ENCODE measurements at places on chromosomes 2 and 18.

- no peak for DNase-seq
Measured at GRCh38 chr2:32366595-32366994, 9.8 kb downstream of the BIRC6 start.

DNA sequence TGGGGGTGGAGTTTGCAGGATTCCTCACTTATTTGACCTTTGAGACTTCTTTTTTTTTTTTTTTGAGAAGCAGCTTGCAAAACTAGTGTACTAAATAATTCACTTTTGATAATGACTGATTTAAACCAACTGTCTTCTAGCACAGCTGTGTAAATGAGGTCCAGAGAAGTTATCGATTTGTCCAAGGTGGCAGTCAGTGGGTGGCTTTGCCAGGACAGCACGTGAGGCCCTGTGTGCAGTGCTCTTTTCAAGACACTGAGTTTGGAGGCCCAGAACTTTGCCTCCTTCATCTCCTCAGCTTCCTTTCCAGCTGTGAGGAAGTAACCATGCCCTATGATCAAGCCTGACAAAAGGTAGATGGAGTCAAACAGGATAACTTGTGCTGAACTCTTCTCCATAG lies 92.9 kb upstream of the LCLAT1 start:
- no peak for DNase-seq

DNA sequence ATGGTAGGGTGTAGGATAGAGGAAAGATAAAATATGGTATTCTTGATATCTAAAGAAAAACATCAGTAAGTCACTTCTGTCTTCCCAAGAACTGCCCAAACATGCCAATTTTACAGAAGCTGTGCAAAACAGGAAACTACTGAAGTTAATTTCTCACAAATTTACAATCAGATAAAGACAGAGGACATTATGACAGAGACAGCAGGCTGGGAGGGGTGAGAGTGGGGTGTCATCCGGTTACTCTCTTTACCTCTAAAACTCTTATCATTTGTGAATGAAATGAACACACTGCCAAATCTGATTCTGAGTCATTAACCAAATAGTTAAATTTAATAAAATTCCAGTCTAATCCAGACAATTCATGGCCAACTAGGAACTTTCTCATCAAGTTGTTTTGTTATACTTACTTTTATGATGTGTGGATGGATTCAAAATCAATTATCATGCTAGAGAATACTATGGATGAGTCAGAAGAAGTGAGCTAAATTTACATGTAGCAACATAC lies 323.2 kb upstream of the MEX3C start:
- no peak for DNase-seq

GRCh38 chr2:100957996-100958653 lies 44.0 kb upstream of the RPL31 start:
- no peak for DNase-seq

DNA sequence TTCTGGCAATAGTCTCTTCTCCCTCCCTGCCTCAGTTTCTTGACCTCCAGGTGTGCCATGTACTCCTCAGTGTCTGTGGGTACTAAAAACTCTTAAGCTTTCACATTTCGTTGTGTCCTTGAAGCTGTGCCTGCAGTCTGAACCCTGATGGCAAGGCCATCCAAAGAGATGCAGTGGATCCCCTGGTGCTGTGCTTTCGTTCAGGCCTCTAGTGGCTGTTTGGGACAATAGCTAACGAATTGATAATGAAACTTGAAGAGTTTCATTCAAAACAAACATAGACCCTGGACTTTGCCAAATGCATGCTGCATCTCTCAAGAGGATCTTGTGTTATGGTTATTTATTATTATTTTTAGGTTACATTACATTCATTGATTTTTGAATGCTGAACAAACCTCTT lies 523.1 kb upstream of the FSIP2 start:
- no peak for DNase-seq

DNA sequence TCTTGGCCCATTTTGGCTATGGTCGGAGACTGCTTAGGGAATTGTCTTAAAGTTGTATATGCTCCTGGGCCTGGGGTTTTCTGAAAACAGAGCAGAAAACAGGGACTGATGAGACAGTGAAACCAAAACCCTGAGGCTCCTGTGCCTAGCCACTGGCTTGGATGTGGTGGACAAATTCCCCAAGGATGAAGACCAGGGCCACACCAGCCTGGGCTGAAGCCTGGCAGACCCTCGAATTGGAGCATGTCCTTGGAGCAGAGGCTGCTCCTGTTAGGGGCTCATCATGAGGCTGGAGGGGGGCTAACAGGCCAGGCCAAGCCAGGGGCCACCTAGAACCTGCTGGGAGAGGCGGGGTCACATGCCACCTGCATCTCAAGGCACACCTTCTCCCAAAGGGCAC lies 68.1 kb downstream of the STPG4 start:
- no peak for DNase-seq

DNA sequence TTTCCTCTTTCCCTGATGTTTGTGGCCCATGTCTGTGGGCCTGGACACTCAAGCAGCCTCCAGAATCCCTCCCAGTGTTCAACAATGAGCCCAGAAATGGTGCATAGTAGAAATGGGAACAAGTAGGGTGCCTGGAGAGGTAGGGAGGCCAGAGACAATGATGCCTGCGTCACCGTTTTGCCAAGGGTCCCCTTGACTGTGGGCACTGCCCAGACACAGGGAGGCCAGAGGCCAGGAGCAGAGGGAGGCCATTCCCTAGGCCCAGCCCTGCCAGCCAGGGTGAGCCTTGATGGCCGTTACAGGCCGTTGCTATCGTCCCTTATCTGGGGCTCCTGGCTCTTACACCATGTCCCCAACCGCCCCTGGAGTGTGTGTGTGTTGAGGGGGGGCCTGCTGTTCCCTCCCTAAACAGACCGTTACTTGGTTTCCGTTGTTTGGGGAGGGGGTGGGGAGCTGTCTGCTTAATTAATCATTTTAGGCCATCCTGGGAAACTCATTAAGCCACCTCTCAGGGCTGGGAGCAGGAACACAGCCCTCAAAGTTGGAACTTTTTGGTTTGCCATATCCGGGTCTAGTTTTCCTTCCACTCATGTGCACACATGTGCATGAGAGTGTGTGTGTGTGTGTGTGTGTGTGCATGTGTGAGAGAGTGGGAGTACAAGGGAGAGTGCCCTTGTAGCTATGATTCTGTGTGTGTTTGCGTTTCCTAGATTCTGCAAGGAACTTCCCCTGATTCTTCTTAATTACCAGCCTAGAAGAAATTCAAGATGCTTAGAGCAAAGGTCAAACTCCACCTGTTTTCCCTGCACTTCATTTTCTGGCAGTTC lies 135.2 kb upstream of the HAAO start:
- DNase-seq = no peak

DNA sequence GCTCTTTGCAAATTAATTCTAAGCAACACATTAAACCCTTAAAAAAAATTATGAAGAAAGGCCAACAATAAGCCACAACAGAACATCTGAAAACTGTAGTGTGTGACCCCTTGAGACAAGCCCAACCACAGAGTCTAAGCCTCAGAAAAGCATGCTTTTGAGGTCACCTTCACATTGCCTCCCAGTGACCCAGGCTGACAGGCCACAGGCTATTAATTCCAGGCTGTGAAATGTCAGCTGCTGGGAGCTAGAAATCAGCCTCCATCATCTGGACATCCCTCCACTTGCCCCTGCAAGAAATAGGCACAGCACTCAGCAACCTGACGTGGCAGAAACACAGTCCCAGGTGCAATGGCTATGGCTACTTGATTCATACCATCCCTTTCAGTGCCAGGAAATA lies 179.4 kb upstream of the ZFP36L2 start:
- DNase-seq = no peak

GRCh38 chr18:24111936-24112335 lies 26.9 kb upstream of the CABYR start:
- DNase-seq = no peak

DNA sequence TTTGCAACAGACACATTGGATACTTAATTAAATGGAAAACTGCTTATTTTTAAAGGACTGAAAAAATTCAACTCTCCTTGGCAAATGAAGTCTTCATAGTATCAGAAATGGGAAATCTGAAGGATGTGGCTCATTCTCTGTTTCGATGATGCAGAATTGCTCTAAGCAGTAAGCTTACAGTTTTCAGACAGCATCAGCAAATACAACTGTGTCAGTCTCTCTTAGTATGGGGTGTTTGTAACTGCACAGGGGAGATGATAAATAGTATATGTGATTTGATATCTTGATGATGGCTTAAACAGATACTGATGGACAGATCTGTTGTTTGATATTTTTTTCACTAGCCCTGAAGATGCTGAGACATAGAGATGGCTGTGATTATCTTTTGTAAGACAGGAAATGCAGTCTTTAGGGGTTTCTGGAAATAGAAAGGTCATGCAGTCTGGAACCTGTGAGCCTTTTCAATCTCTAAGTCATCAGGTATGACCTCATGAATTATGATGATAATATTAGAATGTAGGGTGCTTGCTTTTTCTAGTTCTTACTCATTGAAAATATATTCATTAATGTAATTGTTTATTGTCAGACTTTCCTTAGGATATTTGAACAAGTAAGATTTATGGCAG lies 84.2 kb downstream of the SLC4A10 start:
- no peak for DNase-seq

DNA sequence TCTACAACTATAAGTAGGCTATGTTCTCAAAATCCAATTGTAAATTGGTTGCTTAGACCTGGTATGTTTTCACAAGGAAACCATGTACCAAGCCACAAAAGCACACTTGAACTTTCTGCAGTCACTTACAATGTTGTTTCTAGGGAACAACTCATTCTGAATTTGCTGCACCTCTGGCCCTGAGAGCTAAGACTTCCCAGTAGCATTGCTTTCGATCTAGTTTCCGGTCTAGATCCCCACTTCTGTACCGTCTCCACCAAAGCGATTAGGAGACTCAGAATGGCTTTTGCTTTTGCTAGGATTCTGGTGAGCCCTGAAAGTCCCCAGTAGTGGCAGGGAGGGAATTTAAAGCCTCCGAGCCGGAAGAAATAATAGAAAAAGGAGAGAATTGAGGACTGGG lies 313.0 kb downstream of the ARHGAP15 start:
- no peak for DNase-seq
